ENCODE measurements at places on chromosomes 4 and X.

GRCh38 chr4:21507439-21507838, 441.1 kb downstream of the KCNIP4 start:
- no peak for DNase-seq

DNA sequence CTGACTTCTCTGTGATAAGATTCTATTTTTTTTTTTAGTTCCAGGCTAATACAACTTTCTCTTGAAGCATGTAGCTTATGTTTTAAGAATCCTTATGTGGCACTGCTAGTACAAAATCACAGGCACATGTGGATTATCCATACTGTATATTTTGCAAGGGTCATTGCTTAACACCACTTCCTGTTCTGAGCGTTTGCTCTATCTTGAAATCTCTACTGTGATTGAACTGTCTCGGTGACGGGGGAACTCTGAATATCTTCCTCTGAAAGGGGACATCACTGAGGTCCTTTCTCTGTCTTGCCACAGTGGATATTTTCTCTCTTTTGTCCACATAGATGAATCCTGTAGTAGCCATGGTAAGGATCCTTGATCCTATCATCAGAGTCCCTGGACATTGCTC, 2.1 kb upstream of the WFS1 start:
- no peak for DNase-seq

- DNase-seq, result no peak
These were observed 22.4 kb downstream of the PCDH18 start for GRCh38 chr4:137509855-137510282.

DNA sequence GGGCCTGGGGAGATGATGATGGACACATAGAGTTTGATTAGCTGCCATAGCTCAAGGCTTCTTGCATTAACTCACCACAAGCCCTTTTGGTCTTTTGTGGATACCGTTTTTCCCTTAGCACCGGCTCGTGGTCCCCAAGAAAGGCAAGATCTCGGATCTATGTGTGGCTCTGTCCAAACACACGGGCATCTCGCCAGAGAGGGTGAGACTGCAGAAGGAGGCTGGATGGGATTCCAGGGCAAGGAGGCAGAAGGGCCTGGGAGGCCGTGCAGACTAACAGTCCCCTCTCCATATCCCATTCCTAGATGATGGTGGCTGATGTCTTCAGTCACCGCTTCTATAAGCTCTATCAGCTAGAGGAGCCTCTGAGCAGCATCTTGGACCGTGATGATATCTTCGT, 9.5 kb downstream of the USP11 start:
- no peak for DNase-seq
